ENCODE measurements at places on chromosomes 1 and 21.

DNA sequence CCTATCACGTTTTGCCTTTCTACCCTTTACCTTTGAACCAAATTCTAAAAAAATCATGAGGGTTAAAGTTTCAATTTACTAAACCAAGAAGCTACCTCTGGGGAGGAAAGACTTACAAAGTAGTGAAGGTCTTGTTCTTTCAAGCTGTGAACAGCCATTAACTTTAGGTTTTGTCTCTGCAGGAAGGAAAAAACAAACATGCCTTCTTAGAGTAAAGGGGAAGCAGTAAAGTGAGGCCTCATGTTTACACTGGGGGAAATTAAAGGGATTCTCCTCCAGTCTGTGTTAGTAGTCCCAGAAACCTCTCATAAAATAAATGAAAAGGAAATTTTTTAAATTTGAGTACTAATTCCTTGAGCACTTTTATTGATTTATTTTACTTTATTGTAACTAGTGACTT lies 780.2 kb upstream of the ADGRL2 start:
- no peak for DNase-seq

DNA sequence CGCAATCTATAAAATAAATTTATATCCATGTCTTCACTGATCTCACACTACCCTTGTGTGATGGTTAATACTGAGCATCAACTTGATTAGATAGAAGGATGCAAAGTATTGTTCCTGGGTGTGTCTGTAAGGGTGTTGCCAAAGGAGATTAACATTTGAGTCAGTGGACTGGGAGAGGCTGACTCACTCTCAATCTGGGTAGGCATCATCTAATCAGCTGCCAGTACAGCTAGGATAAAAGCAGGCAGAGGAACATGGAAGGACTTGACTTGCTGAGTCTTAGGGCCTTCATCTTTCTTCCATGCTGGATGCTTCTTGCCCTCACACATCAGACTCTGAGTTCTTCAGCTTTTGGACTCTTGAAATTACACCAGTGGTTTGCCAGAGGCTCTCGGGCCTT lies 615.4 kb downstream of the AGBL4 start:
- no peak for DNase-seq

DNA sequence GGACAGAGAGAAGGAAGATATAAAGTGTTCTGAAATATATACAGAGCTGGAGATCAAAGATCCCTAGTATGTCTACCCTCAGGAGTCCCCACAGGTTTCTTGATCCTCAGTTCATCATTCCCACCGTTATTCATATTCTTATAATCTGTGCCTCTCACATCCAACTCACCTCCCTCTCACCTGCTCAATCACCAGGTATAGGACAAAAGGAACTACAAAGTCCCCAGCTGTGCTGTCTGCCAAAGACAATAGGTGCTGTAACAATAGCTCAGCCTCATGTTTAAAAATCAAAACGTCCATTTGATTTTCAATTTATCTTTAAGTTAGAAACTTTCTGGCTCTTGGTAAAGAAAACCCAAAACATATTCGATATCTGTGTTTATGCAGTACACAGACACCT lies 121.1 kb upstream of the PKN2 start:
- no peak for DNase-seq

- no peak for DNase-seq
Measured at GRCh38 chr21:34333121-34333739, 30.6 kb upstream of the KCNE2 start.

GRCh38 chr1:214826619-214827018 lies 223.6 kb downstream of the CENPF start:
- DNase-seq = no peak

- no peak for DNase-seq
Measured at GRCh38 chr1:55426156-55426555, 211.0 kb upstream of the USP24 start.

DNA sequence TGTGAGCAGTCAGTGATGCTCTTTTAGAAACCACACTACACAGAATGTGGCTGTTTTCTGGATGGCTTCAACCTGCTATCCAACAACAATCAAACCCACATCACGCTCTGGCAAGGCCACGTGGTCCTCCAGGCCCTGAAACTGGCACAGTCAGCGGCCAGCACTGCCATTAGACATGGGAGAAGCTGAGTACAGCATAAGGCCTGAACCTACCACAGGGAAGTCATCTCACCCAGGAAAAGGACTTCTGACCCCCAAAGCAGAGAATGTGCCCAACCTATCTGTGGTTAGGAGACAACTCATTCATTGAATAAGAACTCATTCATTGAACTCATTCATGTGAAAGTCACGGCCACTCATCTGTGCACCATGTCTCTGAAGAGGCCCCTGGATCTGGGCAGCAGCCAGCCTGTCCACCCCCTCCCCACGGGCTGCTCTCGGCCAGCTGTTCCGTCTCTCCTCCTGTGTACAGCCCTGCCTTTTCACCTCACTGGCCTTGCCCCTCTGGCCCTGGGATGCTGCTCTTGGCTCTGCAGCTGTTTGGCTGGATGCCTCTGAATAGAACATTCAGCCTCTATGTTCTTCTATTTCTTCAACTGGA lies 41.1 kb downstream of the C1orf198 start:
- DNase-seq = peak; percentile 61

DNA sequence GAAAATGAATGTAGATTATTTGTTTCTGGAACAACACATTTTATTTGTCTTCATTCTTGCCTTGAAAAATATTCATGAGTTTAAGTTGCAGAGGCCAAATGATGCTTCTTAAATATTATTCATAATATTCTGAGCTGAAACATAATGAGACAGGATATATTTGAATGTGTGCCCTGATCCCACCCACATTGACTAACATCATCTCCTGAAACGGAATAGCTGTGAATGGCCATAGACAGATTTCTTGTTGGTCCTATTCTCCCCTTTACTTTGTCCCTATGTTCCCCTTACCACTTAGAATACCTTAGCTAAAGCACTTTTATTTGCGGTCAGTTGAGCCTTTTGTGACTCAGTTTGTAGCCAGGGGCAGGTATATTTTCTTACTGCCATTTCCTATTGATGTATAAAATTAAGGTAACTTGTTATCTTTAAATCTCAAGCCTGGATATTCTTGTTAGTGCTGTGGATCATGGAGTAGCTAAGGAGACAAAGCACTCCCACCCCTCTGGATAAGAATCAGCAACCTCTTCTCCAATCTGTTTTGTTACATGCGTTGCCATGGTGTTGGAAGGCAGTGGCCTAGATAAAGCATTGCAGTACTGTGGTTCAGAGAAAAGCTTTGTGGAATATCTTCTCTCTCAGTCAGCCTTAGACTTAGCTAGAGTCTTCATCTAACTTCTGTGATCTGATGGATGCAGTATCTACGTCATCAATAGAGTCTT lies 478.5 kb upstream of the DEPDC1 start:
- peak; percentile 6 for DNase-seq

GRCh38 chr1:162992945-162993344 lies 76.2 kb upstream of the RGS4 start:
- no peak for DNase-seq

DNA sequence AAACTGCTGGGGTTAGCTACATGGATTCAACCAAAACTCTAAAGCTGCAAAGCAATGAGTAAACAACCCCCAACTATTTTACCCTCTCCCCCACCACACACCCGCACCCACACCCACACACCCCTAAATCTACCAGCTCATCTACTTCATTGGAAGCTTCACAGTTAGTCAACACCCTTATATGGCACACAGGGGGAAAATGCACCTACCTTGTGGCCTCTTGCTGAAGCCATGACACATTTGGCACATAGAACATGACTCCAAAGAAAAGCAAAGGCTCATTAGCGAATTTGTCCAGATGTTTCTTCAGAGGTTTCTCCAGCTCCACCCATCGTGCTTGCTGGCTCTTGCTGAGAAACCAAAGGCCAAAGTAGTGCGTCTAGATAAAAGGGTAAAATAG lies 99.8 kb downstream of the PTPN14 start:
- no peak for DNase-seq

DNA sequence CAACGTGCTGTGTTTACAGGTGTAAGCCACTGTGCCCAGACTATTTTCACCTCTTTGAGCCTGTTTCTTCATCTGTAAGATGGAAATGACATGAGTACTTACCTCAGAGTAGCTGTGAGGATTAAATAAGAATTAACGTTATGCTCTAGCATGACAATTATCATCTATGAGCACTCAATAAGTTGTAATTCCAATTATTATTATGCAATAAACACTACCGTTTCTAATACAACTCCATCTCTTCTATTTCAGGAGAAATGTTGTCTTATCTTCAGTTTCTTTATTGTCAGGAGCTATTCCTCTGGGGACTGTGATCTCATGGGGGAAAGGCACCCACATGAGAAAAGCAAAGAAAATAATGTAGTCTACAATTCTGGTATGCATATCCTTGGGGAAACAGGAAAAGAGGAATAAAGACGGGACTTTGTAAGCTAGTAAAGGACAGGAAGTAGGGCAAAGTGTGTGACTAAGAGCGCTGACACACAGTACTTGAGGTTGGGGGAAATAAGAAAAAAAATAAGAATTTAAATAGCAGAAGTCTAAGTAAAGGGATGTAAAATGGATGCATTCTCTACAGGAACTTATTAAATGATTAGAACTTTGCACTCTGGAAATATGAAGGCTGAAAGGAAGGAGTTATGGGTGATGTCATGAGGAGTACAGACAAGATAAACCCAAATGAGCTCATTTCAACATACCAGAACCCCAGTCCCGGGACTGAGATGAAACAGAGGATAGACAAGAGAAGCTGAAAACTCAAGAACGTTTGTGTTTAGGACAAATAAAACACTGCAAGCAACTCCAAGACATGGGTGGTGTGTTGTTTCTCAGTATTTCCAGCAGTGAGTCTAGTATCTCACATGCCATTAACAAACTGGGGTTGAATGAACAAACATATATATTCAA lies 9.8 kb downstream of the PHC2 start:
- no peak for DNase-seq

DNA sequence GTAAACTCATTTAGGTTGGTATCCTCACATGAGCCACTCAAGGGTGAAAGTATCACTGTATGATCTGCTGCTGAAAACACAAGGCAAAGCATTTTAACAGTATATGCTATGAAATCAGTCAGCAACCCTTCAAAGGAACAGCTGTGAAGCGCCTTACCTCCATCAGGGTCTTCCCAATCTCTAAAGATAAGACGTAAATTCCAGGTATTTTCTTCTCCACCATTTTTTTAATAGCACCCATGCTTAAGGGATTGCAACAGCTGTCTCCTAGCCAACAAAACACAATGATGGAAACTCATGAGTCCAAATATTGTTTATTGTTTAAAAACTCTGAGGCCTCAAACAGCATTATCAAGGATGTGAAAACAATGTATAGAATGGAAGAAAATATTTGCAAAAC lies 4.8 kb downstream of the PPT1 start:
- no peak for DNase-seq
